ENCODE measurements at places on chromosomes 2 and 18.
A peak's percentile ranks its signal among the peaks of the same experiment; 100 is the strongest.

DNA sequence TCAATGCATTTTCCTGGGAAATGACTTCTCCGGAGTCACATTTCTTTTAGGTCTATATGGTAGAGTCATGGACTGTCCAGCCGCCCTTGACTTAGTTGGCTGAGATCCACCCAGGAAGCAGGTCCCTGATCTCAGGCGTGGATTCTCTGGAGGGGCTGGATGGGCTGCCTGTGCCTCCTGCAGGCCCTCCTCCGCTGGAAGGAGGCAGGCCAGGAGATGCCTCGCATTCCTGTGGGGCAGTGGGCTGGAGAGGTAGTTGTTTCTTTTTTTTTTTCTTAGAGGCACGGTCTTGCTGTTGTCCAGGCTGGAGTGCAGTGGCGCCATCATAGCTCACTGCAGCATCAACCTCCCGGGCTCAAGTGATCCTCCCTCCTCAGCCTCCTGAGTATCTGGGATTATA, 129.0 kb upstream of the MYCN start:
- no peak for DNase-seq

DNA sequence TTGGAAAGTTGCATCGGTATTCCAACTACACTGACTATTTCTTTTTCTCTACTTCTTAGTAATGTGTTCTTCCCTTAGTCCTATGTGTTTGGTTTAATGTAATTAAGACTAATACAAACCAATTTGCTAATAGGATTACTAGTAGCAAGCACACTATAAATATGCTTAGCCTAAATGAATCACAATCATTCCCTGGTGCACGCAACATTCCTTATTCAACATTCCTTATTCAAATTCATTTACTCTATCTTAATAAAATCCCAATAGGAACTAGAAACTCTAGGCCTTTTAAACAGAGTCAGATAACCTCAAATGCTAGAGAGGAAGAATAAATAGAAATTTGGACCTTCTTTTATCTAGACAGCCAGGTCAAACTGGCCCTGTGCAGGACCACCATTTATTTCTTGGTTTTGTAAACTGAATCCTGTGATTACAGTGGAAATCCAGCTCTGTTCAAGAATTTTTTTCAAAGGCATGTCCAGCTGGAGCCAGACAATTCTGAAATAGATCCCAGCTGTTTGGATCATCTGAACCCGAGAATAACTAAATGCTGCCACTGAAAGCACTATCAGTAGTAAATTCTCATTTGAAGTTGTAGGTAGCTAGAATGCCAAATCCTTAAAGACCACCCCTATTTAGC, 103.1 kb downstream of the PPP1R1C start:
- DNase-seq, result no peak

GRCh38 chr2:157442191-157442590, 1.7 kb downstream of the CYTIP start:
- DNase-seq, result peak; percentile 66

DNA sequence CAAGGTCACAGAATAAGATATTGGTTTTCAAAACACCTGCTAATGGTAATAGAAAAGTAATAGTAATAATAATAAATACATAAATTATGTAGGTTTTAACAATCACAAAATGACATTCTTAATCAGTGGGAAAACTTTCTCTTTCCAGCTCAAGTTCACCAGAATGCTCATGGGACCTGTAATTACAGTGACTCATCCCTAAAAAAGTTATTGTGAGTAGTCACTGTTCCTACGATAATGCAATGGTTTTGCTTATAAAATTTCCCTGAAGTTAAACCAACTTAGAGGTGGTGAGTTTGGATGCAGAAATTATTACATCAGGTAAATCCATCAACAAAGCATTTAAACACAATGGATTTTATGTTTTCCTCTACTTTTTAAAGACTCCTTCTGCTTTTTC, 502.3 kb downstream of the PID1 start:
- DNase-seq, result no peak

DNA sequence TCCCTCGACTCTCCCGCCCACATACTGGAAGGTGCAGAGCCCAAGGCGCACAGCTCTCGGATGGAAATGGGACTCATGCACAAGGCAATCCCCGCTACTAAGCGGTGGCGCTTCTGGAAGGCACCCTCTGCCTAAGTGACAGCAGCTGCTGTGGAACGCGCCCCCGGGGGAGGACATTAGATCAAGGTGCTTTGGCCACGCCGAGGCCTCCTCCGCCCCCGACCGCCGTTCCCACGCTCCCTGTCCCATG, 202 bp downstream of the MCEE start:
- no peak for DNase-seq

DNA sequence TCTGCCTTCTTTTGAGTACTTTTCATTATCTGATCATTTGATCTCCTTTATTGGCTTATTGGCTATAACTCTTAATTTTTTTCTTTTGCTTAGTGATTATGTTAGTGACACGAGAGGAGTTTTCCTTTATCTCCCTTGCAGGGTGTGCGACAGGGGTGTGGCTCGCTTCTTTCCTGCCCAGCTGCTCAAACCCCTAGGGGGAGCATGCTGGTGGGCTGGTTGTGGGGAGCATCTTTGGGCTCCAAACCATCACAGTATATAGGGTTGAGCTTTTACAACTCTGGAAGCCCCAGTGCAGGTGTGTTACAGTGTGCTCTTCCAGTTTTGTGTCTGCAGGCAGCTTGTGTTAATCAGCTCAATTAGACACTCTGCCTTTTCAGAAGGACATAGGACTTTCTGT, 357.0 kb upstream of the TMEFF2 start:
- DNase-seq, result no peak

- no peak for DNase-seq
Observed at GRCh38 chr2:153394686-153395085, 83.9 kb downstream of the RPRM start.

GRCh38 chr2:221360312-221360711, 211.8 kb downstream of the EPHA4 start:
- DNase-seq, result no peak

DNA sequence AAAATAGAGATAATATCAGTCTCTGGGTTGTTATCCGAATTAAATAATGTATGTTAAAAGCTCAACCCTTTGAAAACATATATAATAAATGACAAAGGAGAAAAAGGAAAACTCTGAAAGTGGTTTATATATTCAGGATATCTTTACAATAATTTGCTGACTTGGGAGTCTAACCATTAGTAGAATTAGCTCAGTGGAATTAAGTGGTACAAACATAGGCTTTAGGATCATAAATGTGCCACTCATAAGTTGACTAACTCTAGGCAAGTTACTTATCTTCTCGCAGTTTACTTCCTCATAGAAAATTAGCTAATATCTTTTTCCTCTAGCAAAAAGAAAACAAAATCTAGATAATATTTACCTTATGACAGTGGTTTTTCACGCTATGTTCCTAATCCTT, 44.6 kb downstream of the HEATR5B start:
- no peak for DNase-seq

- DNase-seq, result no peak
Observed at GRCh38 chr2:198362740-198363139, 558.3 kb downstream of the PLCL1 start.

- DNase-seq, result no peak
Observed at GRCh38 chr2:158339513-158339912, 117.0 kb downstream of the CCDC148 start.

- no peak for DNase-seq
Observed at GRCh38 chr2:109139865-109140396, 10.9 kb downstream of the SH3RF3 start.

DNA sequence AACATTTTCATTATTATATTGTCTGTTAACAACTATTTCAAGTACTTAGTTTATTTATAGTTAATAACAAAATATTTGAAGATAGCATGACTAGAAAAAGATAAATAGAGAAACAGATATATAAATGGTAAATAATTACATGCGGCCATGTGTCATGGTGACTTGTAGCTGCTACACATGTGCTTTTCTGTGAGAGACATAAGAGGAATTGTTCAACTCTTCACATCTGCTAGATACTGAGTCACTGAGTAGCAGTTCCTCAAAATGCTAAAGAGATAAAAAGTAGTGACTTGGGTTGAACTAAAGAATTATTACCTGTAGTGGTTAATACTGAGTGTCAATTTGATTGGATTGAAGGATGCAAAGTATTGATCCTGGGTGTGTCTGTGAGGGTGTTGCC, 37.5 kb upstream of the SCN9A start:
- no peak for DNase-seq

GRCh38 chr2:179861416-179862067, at the start of gene ZNF385B:
TSS of gene ZNF385B (minus strand) at chr2:179861612.
- no peak for DNase-seq

GRCh38 chr2:109397893-109398292, 215.9 kb downstream of the SEPTIN10 start:
- DNase-seq, result no peak

GRCh38 chr2:14535156-14535555, 97.4 kb upstream of the LRATD1 start:
- DNase-seq, result no peak

- peak; percentile 90 for DNase-seq
Observed at GRCh38 chr2:84970210-84970867, 622 bp upstream of the KCMF1 start.

DNA sequence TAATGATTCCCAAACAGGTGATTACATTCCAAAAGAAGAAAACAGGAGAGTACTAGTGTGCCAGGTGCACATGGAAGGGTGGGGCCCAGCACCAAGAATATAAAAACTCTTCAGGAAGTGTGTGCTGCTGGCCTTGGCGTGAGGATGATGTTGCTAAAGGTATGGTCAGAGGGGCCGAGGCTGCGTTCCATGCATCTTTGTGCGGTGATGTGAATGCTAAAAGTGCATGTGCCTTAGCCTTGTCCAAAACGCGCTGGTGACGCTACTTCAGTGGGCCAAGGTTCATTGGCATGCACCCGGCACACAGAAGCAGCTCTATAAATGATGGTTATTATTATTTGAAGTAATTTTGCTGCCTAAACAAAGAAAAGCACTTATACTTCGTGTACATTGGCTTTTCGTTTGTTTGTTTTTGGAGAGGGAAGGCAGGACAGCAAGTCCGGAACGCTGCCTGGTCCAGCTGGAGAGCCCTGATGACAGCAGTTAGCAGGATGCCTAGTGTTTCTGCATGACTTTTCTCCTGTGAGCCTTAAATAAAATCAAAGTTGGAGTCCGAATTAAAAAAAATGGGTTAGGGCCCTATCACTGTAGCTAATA, 2.9 kb downstream of the ALKAL2 start:
- peak; percentile 41 for DNase-seq

DNA sequence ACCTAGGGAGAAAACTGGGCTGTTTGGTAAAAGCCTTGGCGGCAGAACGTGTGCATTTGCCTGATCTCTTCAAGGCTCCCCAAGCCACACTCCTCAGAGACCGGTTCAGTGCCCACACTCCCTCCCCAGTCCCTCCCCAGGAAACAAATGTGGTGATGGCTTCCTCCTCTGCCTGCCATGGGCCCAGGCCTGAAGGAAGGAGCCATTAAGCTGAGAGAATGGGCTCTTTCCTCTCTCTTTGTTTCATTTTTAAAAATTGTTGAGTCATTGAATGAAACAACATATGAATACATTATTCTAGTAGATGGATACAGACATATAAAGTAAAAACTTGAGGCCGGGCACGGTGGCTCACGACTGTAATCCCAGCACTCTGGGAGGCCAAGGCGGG, 50.6 kb upstream of the YWHAQ start:
- peak; percentile 84 for DNase-seq

- DNase-seq, result peak; percentile 62
Observed at GRCh38 chr2:224646242-224646846, 61.2 kb upstream of the CUL3 start.

DNA sequence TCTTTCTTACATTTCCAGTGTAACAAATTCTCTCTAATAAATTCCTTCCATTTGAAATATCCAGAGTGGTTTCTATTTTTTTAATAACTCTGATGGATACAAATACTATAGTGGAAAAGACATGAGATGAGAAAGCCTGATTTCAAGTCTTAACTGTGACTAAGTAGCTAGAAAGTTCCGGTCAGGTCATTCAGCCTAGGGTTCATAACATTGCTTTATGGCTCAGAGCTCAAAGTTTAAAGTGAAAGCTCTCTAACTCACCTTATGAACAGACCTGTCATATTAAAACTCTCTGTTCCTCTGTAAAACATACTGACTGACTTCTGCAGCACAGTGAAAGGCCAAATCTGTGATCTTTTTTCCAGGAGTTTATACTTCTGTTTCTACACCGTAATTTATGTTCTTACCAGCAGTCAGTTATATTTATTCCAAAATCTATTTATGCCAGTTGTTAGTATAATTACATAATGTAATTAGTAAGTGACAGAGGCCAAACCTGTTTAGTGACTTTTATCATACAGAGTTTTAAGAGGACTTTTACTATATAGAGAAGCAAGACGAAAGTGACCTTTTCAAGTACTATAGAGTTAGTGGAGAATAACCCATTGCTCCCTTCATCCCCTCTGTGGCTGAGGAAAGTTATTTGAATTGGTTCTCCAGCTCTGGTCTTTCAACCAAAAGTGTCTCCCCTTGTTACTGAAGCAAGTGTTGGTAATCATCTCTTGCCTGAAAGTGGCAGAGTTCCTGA, 118.8 kb upstream of the PDE1A start:
- DNase-seq, result no peak

DNA sequence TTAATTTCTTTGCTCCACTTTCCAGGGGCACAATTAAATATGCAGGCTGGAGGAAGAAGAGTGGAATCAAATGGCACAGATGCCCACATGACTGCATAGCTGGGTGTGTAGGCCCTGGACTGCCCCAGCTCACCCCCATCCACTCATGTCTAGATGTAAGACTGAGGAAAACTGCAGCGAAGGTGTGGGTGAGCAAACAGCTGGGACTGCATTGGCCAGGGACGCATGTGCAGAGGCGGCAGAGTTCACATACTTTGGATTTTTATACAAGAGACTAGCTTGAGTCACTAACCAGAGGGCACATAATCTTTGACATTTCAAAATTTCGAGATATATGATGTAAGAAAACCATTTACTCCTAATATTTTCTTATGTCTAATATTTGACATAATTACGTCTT, 60.1 kb downstream of the SPIRE1 start:
- DNase-seq, result no peak
